A549 treated with CpdA at 1 μM for 4 hours (cell line): ENCODE measurements at places on chromosomes 11 and 22. TPM values are rescaled to one million over a fixed set of nuclear protein-coding genes. Genes with fewer than 3 reads are reported as not detected.

APOA4 gene
- not detected in 5 replicates for total RNA-seq

OR6T1 gene
- total RNA-seq: not detected in 5 replicates

PNPLA3 gene
- total RNA-seq: 0.69 to 1.2 TPM (median 1.0 TPM) in 5 replicates

HMBS gene
- total RNA-seq: 46.1 to 52.0 TPM (median 51.1 TPM) in 5 replicates

LRRC56 gene
- 0.55 to 0.74 TPM (median 0.66 TPM) in 5 replicates for total RNA-seq

ARFGAP2 gene
- 25.8 to 41.6 TPM (median 26.7 TPM) in 5 replicates for total RNA-seq

CCDC81 gene
- 0.17 to 0.50 TPM (median 0.22 TPM) in 5 replicates for total RNA-seq

DDX25 gene
- total RNA-seq: 0.02 to 0.05 TPM in 2 of 5 replicates, not detected in the others
